ENCODE measurements at places on chromosomes 6 and 20.

DNA sequence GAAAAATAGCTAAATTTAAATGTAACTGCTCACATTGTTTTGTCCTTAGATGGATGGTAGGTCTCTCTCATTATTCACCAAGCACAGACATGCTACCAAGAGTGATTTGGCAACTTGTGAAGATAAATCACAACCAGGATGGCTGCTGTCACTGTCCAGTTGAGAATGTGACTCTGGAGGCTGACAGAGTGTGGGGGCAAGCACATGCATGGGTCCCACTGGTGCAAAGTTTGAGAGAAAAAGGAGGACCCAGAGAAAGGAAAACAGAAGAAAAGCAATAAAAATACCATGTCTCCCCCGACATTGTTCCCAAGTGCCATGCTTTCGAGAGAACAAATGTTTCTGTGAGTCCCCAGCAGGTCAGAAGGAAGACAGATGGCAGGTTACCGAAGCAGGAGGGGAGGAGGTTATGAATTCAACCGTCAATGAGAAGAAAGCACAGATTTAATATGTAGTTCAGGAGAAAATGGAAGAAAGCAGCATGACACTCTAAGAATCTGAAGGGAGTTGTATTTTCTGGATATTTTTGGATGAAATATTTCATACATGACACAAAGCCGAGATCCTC lies 73.0 kb upstream of the TSHZ2 start:
- no peak for DNase-seq

DNA sequence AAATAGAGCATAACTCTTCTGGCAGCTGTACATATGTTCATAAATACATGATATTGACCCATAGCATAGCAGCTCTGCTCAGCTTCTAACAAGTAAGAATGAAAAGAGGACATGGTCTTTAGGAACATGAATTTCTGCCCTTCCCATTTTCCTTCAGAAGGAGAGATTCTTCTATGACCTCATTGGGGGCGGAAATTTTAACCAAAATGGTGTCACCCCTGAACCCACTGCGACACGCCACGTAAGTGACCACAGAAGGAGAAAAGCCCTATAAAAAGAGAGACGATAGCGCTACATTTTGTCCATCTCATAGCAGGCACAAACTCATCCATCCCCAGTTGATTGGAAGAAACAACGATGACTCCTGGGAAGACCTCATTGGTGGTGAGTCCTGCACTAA lies at the start of gene IL17A:
Gene IL17A (plus strand): TSS at position 301 of the 400 bp plus-strand sequence. CDS start 57 bp downstream, at position 358.
- no peak for DNase-seq

- DNase-seq, result no peak
These were observed 55.7 kb upstream of the SLC23A2 start for GRCh38 chr20:5056801-5057599.

- no peak for DNase-seq
These were observed 3.5 kb downstream of the TENT5A start for GRCh38 chr6:81748994-81749393.
